ENCODE measurements at places on chromosomes 2 and 18.

GRCh38 chr2:55422876-55423665, 3.4 kb upstream of the CCDC88A start:
- DNase-seq: no peak

GRCh38 chr2:144521686-144522085, 1.8 kb upstream of the ZEB2 start:
- DNase-seq: peak; percentile 22

GRCh38 chr2:69947325-69947931, 14.0 kb downstream of the ASPRV1 start:
- no peak for DNase-seq

DNA sequence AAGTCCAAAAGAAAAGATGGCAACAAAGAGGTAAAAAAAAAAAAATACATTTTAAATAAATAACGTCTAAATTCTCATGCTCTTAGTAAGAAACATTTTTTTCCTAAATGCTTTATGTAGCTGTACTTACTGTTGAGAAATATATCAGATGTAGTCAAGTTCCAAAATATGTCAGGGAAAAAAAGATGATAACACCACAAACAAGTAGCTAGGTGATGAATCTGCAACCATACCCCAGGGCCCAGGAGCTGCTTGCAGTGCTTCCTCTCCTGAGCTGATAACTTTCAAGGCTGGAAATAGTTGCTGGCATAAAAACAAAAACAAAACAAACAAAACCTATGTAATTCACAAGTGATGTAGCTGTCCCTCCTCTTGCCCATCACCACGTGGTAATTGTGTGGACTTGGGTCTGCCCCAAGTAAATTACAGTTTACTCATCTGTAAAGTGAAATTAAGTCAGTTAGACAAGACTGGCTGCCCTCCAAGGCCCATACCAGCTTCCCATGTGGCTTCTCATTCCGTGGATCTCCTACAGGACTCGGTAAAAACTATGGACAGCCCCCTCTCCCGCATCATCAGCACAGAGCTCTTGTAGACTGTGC, 82.6 kb downstream of the SP100 start:
- peak; percentile 29 for DNase-seq

GRCh38 chr18:72107647-72108383, 436.3 kb downstream of the CBLN2 start:
- DNase-seq: peak; percentile 26

DNA sequence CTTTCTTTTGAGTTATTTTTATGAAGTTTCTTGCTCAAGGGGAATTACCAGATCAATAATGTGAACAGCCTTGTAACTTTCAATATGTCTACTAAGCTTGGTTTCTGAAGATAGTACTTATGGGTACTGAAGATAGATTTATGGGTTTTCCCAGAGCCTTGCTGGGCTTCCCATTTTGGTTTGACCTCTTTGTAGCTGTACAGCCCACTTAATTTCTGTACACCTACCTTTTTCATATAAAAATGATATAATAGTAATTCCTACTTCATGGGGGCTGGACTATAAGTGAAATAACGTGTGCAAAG, 22.2 kb downstream of the IL1R2 start:
- no peak for DNase-seq

DNA sequence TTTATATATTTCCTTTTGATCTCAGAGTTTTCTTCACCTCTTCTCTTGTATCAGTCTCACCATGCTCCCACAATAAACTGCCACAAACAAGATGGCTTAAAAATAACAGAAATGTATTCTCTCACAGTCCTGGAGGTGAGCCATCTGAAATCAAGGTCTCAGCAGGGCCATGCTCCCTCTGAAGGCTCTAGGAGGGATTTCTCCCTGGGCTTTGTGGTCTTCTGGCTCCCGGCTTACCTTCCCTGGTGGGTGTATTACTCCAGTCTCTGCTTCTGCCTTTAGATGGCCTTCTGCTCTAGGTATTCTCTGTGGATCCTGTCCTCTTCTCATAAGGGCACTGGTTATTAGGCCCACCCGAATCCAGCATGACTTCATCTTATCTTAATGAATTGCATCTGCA, 994.7 kb upstream of the POU3F3 start:
- DNase-seq: no peak

GRCh38 chr18:74084184-74084855, 63.3 kb downstream of the FBXO15 start:
- DNase-seq: no peak

GRCh38 chr2:9258953-9259399, 52.4 kb downstream of the ASAP2 start:
- DNase-seq: peak; percentile 69

DNA sequence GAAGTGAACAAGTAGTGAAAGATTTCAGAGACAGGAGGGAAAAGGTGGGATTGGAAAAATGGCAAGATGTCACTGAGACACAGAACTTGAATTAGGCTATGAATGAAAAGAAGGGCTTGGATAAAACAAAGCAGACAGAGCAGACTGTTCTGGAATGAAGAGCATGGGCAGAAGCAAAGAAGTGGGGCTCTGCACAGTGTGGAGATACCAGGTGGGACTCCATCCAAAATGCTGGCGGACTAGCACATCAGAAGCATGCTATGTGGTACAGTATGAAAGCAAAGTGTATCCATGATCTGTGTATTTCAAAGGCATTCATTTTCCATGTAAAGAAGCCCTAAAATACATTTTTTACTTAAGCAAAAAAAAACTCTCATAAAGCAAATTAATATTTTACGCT, 410.8 kb upstream of the LYPD1 start:
- DNase-seq: no peak

DNA sequence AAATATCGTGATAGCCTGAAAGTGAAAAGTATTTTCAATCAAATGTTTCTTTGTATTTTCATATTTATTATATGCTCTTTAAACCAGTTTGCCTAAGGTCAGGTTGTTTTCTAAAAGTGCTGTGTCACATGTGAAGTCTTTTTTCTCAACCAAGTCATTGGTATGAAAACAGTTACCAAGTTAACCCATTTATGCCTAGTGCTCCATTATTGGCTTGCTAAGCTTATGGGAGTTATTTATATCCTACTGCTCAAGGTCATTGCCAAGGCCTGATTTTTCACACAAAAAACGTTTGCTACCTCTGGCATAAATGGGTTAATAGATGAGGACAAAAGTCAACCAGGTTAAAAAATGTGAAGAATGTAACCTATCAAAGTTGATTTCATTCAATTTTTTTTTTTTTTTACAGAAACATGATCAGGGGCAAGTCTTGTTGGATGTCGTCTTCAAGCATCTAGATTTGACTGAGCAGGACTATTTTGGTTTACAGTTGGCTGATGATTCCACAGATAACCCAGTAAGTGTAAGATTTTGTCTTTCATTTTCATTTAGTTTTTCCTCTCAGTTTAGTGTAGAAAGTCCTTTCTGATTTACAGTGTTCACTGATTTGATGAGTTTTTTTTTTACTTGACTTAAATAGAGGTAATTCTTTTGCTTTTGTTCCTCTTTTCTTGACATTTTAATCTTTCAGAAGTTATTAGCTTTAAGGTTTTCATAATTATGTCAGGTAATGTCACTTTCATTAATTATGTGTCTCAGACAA, 102.6 kb downstream of the PTPN4 start:
- DNase-seq: no peak

DNA sequence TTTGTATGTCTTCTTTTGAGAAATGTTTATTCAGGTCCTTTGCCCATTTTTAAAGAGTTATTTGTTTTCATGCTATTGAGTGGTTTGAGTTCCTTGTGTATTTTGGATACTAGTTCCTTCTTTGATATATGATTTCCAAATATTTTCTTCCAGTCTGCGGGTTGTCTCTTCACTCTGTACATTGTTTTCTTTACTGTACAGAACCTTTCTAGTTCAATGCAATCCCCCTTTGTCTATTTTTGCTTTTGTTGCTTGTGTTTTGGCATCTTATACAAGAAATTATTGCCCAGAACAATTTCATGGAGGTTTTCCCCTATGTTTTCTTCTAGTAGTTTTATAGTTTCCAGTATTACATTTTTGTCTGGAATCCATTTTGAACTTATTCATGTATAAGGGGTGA, 62.5 kb upstream of the ACVR1C start:
- DNase-seq: no peak

DNA sequence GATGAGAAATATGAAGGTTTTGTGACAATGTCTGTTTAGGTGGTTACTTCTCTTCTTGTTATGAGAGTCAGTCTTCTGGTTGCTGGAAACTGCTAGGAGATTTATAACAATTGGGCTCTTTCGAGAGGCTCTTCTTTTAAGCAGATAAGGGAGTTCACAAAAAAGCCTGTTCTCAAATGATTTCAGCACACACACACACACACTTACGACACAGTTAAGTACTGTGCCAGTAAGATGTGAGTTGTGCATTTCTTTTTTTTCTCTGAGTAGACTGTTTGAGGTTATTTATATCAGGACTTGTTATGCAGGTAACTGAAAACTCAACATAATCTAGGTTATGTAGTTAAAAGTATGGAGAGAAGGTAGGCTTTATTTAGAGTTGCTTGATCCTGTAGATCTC, 49.8 kb downstream of the MSH2 start:
- no peak for DNase-seq
